ENCODE measurements at places on chromosomes 6 and 20. TPM values are rescaled to one million over a fixed set of nuclear protein-coding genes. Genes with fewer than 3 reads are reported as not detected.
A peak's percentile ranks its signal among the peaks of the same experiment; 100 is the strongest.

DNA sequence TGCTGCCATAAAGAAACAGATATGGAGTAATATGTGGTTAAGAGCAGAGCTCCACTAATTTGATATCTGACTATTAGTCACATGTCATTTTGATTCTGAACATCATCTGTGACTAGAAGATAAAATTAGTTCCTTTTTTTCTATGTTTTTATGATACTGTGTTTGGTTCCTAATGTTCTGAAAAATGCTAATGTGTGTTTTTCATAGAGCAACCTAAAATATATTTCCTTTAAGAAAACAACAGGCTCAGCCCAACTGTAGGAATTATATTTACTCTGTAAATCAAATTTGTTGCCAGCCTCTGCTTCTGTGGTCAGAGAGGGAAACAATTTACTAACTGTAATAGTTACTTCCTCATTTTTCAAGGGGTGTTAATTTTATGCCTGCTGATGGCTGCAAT, 33.3 kb upstream of the TXLNB start:
- H3K4me3 ChIP-seq = no peak overlapping the region
- H3K27me3 ChIP-seq = no peaks in the 10 kb centered on the region
- no peaks in the 10 kb centered on the region for H3K36me3 ChIP-seq
- H3K27ac ChIP-seq = no peak overlapping the region

DNA sequence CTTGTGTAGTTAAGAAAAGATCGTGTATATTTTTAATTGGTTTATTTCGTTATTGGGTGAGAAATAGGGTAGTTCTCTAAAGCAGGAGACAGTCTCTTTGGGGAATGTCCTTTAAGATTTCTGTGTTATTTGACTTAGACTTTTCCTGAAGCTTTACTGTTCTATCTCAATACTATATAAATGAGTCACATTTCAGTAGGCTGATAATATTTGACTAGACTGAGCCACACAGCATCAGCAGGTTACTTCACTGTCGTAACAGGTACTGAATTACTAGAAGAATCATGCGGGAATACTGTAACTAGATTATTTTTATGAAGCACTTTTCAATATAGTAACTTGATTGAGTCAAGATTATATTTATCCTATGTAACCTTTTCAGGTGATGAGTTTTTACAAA, 1.4 kb downstream of the SMAP1 start:
- H3K36me3 ChIP-seq = no peaks in the 10 kb centered on the region
- no peak for DNase-seq
- H3K27ac ChIP-seq = no peak overlapping the region
- no peaks in the 10 kb centered on the region for H3K27me3 ChIP-seq
- H3K4me1 ChIP-seq = peaks cover 21% of the 10 kb centered on the region

GRCh38 chr20:6126846-6127245, 4.0 kb upstream of the FERMT1 start:
- DNase-seq = peak; percentile 70
- no peaks in the 10 kb centered on the region for H3K36me3 ChIP-seq
- H3K4me3 ChIP-seq = no peak overlapping the region

GRCh38 chr20:47461120-47461685, 40.5 kb upstream of the NCOA3 start:
- H3K36me3 ChIP-seq = no peaks in the 10 kb centered on the region
- H3K27me3 ChIP-seq = no peaks in the 10 kb centered on the region
- no peak overlapping the region for H3K4me3 ChIP-seq
- H3K4me1 ChIP-seq = peaks cover 9% of the 10 kb centered on the region
- H3K27ac ChIP-seq = no peak overlapping the region

DNA sequence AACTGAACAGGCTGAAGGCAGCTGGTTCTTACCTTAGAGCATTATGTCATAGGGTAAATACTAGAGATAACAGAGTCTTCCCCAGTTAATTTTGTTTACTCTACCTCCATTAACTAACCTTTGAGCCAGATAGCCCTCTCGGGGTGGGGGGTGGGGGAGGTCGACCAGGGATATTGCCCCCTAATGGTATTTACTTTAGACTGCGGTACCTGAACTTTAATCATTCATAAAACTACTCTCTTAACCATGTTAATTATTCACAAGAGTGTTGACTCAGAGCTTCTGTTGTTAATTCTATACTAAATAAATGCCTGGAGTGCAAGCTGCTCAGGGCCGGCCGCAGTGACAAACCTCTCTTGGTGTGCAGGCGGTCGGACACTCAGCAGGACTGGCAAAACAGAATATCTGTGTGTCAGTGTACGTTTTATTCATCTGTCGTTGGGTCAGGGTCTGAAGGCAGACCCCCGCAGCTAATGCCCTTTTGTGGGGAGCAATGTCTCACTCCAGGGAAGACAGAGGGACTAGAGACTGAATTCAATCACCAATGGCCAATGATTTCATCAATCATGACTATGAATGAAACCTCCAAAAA, 152.4 kb upstream of the COL21A1 start:
- H3K4me1 ChIP-seq = peaks cover 15% of the 10 kb centered on the region
- H3K36me3 ChIP-seq = no peaks in the 10 kb centered on the region
- H3K27me3 ChIP-seq = no peaks in the 10 kb centered on the region
- H3K4me3 ChIP-seq = no peak overlapping the region
- no peak for DNase-seq

DNA sequence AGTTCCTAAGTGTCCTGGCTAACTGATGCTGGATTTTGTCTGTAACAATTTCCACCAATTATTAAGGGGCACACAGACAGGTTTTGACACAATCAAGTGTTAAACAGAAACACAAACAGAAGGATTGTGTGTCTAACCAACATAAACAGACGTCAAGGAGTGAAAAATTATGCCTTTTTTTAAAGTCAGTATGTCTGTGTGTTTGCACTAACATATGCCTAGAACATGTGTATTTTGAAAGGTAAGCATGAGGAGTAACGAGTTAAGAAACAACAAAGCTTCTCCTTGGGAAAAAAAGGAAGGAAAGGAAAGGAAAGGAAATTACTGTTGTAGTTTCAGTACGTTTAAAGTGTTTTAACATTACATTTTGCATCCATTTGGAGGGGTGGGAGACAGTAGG, 466.3 kb upstream of the ID4 start:
- peaks cover 19% of the 10 kb centered on the region for H3K4me1 ChIP-seq
- H3K4me3 ChIP-seq = no peak overlapping the region
- H3K27ac ChIP-seq = no peak overlapping the region
- H3K27me3 ChIP-seq = no peaks in the 10 kb centered on the region

SEC23B gene
- 14.1 TPM for total RNA-seq

- H3K27ac ChIP-seq = no peak overlapping the region
- no peaks in the 10 kb centered on the region for H3K27me3 ChIP-seq
- no peaks in the 10 kb centered on the region for H3K36me3 ChIP-seq
- DNase-seq = no peak
- no peak overlapping the region for H3K4me3 ChIP-seq
Measured at GRCh38 chr20:1623501-1624205, 3.8 kb upstream of the SIRPB1 start.

HDGFL1 gene
- total RNA-seq = not detected
